ENCODE measurements at places on chromosomes 1 and 21.
A peak's percentile ranks its signal among the peaks of the same experiment; 100 is the strongest.

DNA sequence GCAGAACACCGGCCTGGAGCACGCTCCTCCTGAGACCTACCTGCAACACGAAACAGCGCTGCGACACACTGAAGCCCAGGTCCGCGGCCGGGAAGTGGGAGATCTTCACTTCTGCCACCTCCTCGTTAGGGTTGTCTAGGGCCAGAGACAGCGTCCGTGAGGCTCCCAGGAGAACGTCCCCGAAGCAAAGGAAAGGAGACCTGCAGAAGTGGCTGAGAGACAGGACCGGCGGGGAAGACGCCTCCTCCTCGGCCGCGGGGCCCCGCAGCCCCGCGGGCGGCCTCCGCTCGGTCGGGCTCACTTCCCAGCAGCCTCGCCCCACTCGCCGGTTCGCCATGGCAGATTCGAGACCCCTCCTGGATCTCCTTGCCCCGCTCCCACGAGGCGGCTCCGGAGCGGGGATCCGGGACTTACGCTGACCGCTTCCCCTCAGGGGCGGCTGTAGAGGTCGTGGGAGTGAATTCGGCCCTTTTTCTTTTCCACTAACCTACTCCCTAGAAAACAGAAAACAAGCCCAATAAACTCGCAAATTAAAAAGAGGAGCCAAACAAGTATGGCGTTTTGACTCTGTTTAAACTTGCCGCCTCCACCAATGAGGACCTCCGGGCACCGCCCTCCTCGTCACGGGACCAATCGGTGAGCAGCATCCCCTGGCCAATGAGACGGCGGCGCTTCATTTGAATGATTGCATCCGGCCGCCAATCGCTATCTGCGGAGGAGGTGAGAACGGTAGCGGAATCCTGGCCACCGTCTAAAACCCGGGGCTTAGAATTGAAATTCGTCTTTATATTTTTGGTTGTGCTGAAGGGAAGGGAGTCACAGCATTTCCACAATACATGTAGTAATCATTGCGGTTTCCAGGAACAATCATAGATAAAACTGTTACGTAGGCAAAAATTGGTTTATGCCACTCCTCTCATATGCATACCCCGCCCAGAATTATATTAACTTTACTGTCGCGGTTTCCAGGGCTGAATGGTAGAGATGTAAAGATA, at the start of gene ASPM:
Gene ASPM (minus strand): TSS at position 569 of the 995 bp plus-strand sequence. CDS start 232 bp downstream, at position 337.
- peak; percentile 87 for DNase-seq

DNA sequence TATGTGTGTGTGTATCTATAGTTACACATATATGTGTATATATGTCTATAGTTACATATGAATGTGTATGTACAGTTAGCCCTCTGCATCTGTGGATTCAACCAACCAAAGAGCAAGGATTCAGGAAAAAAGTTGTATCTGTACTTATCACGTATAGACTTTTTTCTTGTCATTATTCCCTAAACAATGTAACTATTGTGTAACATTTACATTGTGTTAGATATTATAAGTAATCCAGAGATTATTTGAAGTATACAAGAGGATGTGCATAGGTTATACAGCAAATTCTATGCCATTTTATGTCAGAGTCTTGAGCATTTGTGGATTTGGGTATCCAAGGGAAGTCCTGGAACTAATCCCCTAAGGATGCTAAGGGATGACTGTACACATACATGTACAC, 71.3 kb downstream of the RASAL2 start:
- DNase-seq, result no peak

- no peak for DNase-seq
These were observed 629 bp downstream of the PGD start for GRCh38 chr1:10399444-10399941.

- no peak for DNase-seq
These were observed 117.6 kb downstream of the PTPRC start for GRCh38 chr1:198756470-198756869.

- DNase-seq, result no peak
These were observed 58.5 kb downstream of the PLA2G4A start for GRCh38 chr1:186887203-186887602.

GRCh38 chr21:42376338-42376982, 10.1 kb upstream of the TFF1 start:
- no peak for DNase-seq

DNA sequence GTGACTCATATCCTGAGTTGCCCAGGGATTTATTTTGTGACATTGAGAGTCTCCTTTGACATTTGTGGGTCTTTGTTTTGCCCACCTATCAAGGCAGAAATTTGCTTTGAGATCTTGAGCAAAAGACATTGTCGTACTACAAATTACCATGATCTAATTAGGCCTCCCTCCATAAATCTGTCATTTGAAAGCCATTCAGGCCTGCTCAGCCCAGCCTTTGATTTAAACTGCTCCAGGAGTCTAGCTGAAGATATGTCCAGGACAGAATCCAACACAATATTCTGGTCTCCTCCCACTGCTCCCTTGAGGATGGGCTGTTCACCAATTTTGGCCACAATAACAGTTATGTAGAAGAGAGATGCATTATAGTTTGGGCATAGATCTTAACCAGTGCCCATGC, 86.7 kb downstream of the PROX1 start:
- DNase-seq, result no peak

DNA sequence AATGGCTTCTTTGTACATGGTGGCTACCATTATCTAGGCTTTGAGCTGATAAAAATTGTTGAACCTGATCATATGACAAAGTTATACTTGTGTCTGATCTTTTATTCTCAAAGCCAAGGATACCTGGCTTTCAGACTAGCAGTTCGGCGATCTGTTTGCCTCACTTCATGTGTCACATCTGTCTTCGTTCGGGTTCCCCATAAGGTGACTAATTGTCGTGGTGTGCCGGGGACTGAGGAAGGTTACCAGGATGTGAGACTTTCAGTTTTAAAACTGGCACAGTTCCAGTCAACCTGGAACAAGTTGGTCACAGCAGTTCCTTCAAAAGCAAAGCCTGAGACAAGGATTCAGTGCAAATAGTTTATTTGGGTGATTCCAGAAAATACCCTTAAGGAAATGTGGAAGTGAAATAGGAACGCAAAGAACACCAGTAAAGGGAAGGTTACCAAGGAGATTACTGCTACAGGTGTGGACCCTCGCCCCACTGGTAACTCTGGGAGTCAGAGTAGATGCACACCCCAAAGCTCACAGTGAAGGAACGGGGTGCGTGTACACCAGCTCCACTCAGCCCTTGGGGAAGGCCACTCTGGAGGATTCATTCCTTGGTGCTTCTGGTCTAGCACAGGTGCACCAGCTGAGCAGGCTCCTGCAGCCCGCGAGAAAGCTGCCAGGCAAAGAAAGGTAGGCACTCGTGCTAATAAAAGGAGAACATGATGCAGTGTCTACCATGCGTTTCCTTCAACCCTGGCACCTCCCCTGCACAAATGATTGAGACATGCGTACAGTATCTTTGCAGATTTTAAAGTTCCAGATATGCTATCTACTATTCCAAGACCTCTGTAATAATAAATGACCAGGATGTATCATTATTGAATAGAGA, 69.0 kb downstream of the VWA5B1 start:
- DNase-seq, result no peak

GRCh38 chr1:11335417-11336056, 62.5 kb downstream of the UBIAD1 start:
- DNase-seq, result no peak

DNA sequence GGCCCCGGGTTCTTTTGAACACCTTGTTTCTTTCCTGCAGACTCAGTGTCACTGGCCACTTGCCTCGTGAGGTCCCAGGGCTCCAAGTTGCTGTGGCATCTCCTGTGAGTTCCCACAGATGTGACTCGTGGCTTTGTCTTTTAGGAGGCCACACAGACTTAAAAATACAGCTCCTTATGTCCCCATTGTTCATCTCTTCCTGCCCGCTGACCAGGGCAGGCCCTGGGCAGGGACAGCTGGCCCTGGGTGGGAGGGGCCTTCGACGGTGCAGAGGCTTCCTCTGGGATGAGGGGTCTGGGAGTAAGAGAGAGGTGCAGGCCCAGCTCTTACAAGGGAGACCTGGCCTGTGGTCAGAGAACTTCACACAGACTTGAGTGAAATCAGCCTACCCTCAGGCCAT, 15.6 kb downstream of the LDLRAP1 start:
- DNase-seq, result no peak

- no peak for DNase-seq
These were observed 6.5 kb downstream of the PADI4 start for GRCh38 chr1:17314491-17314971.

DNA sequence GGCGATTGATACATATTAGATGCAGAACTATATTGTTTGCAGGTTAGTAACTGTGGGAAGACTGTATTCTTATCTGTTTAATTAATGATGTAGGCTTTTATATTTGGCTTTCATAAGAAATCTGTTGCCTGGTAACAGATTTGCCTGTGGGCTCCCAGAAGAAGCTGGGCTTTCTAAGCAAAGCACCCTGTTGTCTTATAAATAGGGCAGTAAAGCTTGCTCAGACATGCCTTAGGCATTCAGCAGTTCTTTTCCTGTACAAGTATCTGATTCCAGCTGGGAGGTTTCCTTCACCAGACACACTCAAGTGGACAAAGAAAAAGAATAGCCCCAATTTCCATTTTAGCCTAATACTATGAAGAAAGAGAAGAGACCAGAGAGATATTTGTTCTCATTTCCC, 524.0 kb downstream of the LRRIQ3 start:
- DNase-seq, result no peak

GRCh38 chr1:19769211-19769932, 30.3 kb downstream of the TMCO4 start:
- DNase-seq, result no peak

GRCh38 chr21:42010507-42011495, 641 bp upstream of the ZBTB21 start:
- no peak for DNase-seq

DNA sequence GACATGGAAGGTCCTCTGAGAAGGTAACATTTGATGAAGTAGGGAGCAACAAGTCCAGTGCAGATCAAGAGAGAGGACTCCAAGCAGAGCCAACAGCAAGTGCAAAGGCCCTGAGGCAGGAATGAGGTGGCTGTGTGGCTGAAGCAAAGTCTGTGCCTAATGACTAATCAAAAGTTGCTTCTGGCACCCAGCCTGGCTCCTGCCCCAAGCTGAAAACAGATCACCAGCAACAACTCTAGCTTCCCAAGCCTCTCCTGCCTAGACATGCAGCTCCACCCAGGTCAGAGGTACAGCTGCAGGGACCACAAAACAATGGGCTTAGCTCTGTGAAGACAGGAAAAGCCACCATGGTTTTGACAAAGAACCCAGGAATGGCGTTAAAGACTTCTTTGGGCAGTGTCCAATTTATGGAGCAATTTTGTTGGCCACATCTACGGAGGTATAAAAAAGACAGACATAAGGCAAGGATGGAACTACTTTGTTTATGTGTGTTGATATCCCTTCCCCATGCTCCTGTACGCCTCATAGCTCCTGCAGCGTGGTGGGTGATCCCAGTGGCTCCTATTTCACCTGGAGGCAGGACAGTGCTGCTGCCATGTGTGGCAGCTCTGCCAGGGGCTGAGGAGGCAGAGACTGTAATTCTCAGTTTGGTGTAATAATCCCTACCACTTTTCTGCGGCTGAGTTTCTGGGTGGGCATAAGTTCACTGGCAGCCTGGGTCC, 26.4 kb upstream of the IGSF3 start:
- DNase-seq, result no peak

GRCh38 chr1:6580119-6580592, 362 bp downstream of the ZBTB48 start:
- DNase-seq, result no peak

- DNase-seq, result no peak
These were observed 15.7 kb downstream of the EPHA2 start for GRCh38 chr1:16140068-16140596.

DNA sequence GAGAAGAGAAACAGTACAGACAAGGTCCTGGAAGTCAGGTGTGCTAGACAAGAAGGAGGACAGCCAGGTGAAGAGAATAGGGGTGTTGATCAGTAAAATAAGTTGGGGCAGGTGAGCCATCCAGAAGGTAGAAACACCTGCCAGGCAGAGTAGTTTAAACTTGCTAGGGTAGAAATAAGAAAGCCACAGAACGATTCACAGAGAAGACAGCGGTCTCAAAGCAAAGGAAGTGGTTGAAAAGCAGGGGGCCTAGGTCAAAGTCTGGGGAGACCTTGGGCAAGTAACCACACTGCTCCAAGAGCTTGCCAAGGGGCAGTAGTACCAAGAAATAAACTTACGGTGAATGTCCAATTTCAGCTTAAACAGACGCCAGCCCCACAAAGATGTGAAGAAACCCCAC, 116.6 kb upstream of the PROX1 start:
- DNase-seq, result no peak

DNA sequence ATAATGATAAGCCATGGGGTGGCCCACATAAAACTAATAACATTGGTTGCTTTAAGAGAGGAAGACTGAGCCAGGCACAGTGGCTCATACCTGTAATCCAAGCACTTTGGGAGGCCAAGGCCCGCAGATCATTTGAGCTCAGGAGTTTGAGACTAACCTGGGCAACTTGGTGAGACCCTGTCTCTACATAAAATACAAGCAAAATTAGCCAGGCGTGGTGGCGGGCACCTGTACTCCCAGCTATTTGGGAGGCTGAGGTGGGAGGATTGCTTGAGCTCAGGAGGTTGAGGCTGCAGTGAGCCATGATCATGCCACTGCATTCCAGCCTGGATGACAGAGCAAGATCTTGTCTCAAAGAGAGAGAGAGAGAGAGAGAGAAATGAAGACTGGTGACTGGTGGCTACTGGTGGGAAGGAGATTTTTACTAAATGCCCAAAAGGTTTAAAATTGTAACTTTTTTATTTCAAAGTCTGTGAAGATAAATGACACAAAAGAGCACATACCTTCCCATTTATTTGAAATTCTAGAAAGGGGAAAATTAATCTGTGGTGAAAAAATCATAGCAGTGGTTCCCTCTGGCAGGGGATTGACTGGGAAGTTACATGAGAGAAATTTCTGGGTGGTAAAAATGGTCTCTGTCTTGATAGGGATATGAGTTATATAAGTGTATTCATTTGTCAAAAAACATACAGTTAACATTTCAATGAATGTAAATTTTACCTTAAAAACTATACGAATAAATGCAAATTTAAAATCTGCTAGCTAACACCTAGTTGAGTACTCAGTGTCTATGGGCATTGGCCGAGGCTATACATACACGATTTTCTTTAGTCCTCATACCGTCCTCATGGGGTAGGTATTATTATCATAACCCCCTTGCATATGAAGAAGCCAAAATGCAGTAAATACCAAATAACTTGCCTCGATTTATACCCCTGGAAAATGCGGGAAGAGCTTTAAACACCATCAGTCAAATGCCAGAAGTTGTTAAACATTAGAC, 2.2 kb upstream of the NBPF1 start:
- no peak for DNase-seq

- no peak for DNase-seq
These were observed 917 bp downstream of the RAP1A start for GRCh38 chr1:111620441-111620971.
